ENCODE measurements at places on chromosomes 16 and 17.
A peak's percentile ranks its signal among the peaks of the same experiment; 100 is the strongest.

- H3K36me3 ChIP-seq: no peaks in the 10 kb centered on the region
- peak overlapping the region; percentile 97 for H3K27ac ChIP-seq
- H3K4me3 ChIP-seq: peak overlapping the region; percentile 73
- peaks cover 58% of the 10 kb centered on the region for H3K4me1 ChIP-seq
Observed at GRCh38 chr17:81400996-81401722, 5.9 kb downstream of the BAHCC1 start.

DNA sequence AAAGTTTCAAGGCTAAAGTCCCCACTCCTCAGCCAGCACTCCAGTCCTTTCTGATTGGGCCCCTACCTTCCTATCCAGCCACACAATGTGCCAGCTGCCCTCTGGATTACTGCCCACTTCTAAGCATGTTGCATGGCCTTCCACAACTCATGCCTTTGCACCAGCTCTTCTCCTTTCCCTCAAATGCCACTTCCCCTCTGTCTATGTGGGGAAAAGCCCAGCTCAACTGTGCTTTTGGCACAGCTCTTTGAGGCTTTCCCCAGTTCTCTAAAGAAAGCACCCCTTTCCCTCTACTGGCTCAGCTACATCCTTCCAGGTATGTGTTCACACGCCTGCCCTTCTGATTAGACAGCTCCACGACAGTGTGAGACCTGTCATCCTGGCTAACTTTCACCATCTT is 18.5 kb downstream of the GTF3C1 start:
- no peak overlapping the region for H3K4me3 ChIP-seq
- no peaks in the 10 kb centered on the region for H3K27me3 ChIP-seq
- H3K4me1 ChIP-seq: peaks cover 6% of the 10 kb centered on the region
- H3K36me3 ChIP-seq: no peaks in the 10 kb centered on the region
- DNase-seq: no peak
- H3K27ac ChIP-seq: no peak overlapping the region

- no peak overlapping the region for H3K4me3 ChIP-seq
- no peak overlapping the region for H3K27ac ChIP-seq
- H3K4me1 ChIP-seq: no peaks in the 10 kb centered on the region
- DNase-seq: no peak
Observed at GRCh38 chr16:814974-815373, 14.4 kb upstream of the GNG13 start.

DNA sequence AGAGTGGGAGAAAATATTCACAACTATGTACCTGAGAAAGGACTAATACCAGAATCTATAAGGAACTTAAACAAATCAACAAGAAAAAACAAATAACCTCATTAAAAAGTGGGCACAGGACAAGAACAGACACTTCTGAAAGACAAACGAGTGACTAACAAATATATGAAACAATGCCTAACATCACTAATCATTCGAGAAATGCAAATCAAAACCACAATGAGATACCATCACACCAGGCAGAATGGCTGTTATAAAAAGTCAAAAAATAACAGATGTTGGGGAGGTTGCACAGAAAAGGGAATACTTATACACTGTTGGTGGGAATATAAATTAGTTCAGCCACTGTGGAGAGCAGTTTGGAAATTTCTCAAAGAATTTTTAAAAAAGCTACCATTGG is 83.5 kb upstream of the WSCD1 start:
- no peaks in the 10 kb centered on the region for H3K36me3 ChIP-seq
- H3K27me3 ChIP-seq: no peaks in the 10 kb centered on the region
- DNase-seq: no peak
- H3K4me3 ChIP-seq: no peak overlapping the region
- H3K4me1 ChIP-seq: no peaks in the 10 kb centered on the region

- no peak overlapping the region for H3K4me3 ChIP-seq
- no peak overlapping the region for H3K27ac ChIP-seq
- H3K27me3 ChIP-seq: no peaks in the 10 kb centered on the region
- H3K36me3 ChIP-seq: no peaks in the 10 kb centered on the region
- DNase-seq: no peak
Observed at GRCh38 chr17:34850964-34851363, 110.3 kb downstream of the CCT6B start.

- no peaks in the 10 kb centered on the region for H3K27me3 ChIP-seq
- peaks cover 10% of the 10 kb centered on the region for H3K4me1 ChIP-seq
- no peak for DNase-seq
- no peak overlapping the region for H3K4me3 ChIP-seq
- no peak overlapping the region for H3K27ac ChIP-seq
Observed at GRCh38 chr16:70665113-70665694, 18.8 kb downstream of the IL34 start.

GRCh38 chr16:57141822-57142631 is 43.8 kb downstream of the PSME3IP1 start:
- peaks cover 12% of the 10 kb centered on the region for H3K4me1 ChIP-seq
- H3K4me3 ChIP-seq: no peak overlapping the region
- DNase-seq: no peak
- H3K27me3 ChIP-seq: no peaks in the 10 kb centered on the region
- no peak overlapping the region for H3K27ac ChIP-seq

- H3K27me3 ChIP-seq: no peaks in the 10 kb centered on the region
- no peak overlapping the region for H3K27ac ChIP-seq
- peaks cover 10% of the 10 kb centered on the region for H3K4me1 ChIP-seq
Observed at GRCh38 chr16:50573279-50573678, 25.1 kb downstream of the NKD1 start.

DNA sequence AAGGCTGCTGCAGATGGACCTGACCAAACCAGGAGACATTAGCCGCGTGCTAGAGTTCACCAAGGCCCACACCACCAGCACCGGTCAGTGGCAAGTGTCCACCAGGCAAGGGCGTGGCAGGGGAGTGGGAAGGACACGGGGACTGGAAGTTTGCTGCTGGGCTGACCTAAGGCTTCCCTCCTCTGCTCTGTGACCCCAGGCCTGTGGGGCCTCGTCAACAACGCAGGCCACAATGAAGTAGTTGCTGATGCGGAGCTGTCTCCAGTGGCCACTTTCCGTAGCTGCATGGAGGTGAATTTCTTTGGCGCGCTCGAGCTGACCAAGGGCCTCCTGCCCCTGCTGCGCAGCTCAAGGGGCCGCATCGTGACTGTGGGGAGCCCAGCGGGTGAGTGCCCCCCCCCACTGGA is 4.8 kb downstream of the HSD11B2 start:
- no peaks in the 10 kb centered on the region for H3K36me3 ChIP-seq
- no peak overlapping the region for H3K27ac ChIP-seq
- DNase-seq: no peak
- no peak overlapping the region for H3K4me3 ChIP-seq
- H3K4me1 ChIP-seq: peaks cover 14% of the 10 kb centered on the region
- no peaks in the 10 kb centered on the region for H3K27me3 ChIP-seq

GRCh38 chr16:74936902-74937560 is 47.9 kb downstream of the WDR59 start:
- no peak overlapping the region for H3K4me3 ChIP-seq
- H3K27ac ChIP-seq: no peak overlapping the region
- no peaks in the 10 kb centered on the region for H3K27me3 ChIP-seq
- H3K4me1 ChIP-seq: no peaks in the 10 kb centered on the region
- no peak for DNase-seq

DNA sequence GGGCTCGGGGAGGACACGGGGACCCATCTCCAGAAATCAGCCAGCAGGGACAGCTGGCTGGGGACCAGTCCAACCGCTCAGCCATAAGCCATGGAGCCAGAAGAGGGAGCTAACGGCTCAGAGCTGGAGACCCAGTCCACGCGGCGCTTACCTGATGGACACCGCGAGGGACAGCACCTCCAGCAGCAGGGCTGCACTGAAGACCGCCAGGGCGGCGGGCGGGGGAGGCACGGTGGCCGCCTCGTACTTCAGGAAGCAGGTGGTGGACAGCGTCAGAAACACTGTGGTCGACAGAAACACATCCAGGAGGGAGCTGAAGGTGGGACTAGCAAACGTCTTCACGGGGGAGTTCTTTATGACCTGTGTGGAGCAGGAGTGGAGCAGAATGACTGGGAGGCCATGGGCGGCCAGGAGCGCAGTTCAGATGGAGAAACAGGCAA is 102.6 kb upstream of the CREBBP start:
- no peaks in the 10 kb centered on the region for H3K27me3 ChIP-seq
- H3K36me3 ChIP-seq: no peaks in the 10 kb centered on the region
- DNase-seq: peak; percentile 88
- peaks cover 14% of the 10 kb centered on the region for H3K4me1 ChIP-seq
- H3K4me3 ChIP-seq: no peak overlapping the region

DNA sequence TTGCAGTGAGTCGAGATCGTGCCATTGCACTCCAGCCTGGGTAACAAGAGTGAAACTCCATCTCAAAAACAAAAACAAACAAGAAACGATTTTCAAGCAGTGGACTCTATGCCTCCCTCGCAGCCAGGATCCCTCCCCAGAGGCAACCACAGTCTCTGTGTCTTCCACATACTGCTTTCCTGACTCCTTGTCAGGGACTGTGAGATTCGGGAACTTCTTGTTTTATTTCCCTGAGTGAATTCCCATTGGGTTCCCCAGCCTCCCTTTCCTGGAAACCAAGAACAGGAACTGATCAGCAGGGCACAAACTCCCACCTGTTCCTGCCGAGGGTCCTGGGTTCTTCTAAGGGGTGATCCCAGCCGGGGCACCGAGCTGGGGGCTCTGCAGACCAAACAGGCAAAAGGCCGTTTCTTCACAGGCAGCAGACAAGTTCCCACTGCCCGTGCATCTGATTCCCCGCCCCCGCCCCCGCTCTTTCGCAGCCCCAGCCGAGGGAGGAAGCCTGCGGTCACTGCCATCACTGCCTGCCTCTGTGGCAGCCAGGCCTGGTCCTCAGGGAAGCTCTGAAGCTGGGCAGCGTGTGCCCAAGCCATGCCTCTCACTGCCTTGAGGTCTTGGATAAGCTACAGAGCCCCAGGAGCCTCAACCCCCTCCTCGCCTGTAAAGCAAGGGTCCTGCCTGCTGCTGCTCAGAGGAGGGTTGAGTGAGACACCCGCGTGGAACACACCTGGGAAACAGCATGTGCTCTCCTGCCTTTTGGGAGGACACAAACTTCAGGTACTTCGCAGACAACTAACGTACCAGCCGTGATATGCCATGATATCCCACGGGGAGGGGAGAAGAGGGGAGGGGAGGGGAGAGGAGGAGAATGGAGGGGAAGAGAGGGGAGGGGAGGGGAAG is 5.5 kb upstream of the PIEZO1 start:
- no peaks in the 10 kb centered on the region for H3K36me3 ChIP-seq
- no peaks in the 10 kb centered on the region for H3K27me3 ChIP-seq
- H3K4me1 ChIP-seq: peaks cover 3% of the 10 kb centered on the region
- no peak for DNase-seq
- H3K4me3 ChIP-seq: no peak overlapping the region
- H3K27ac ChIP-seq: no peak overlapping the region

DNA sequence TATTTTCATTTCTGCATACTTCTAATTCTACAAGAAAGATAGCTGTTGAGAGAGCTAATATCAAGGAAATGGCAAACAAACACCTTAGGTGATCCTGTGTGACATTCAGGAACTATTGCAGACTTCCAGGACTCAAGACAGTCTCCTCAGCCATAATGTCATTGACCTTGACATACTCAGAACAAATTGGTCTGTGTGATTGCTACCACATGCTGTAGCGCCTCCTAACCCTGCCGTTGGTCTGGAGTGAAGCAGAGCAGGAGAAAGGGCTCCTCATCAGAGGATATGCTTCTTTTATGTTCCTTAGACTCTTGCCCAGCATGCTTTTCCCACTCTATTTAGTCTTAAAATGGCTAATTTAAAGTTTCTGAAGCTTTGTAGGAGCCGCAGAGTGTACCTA is 194.2 kb upstream of the TBX2 start:
- H3K4me3 ChIP-seq: no peak overlapping the region
- peak overlapping the region; percentile 81 for H3K27ac ChIP-seq
- peaks cover 36% of the 10 kb centered on the region for H3K4me1 ChIP-seq
- no peaks in the 10 kb centered on the region for H3K36me3 ChIP-seq
- peak; percentile 51 for DNase-seq
- no peaks in the 10 kb centered on the region for H3K27me3 ChIP-seq

- H3K27ac ChIP-seq: peak overlapping the region; percentile 16
- H3K4me3 ChIP-seq: no peak overlapping the region
- no peaks in the 10 kb centered on the region for H3K27me3 ChIP-seq
- no peak for DNase-seq
- no peaks in the 10 kb centered on the region for H3K4me1 ChIP-seq
Observed at GRCh38 chr17:560432-560873, 154.2 kb downstream of the VPS53 start.

All from testis (tissue), 5 donors.